ENCODE measurements at places on chromosomes 5 and 9. TPM values are rescaled to one million over a fixed set of nuclear protein-coding genes. Genes with fewer than 3 reads are reported as not detected.

CCL21 gene
- not detected for total RNA-seq

PTGES2 gene
- 56.7 TPM for total RNA-seq

SHOC1 gene
- total RNA-seq = 0.58 TPM

IFNB1 gene
- total RNA-seq = not detected

Data from SJCRH30 (cell line).